Suppressor macrophage (primary cell): ENCODE measurements at places on chromosomes 4 and X.
A peak's percentile ranks its signal among the peaks of the same experiment; 100 is the strongest.

DNA sequence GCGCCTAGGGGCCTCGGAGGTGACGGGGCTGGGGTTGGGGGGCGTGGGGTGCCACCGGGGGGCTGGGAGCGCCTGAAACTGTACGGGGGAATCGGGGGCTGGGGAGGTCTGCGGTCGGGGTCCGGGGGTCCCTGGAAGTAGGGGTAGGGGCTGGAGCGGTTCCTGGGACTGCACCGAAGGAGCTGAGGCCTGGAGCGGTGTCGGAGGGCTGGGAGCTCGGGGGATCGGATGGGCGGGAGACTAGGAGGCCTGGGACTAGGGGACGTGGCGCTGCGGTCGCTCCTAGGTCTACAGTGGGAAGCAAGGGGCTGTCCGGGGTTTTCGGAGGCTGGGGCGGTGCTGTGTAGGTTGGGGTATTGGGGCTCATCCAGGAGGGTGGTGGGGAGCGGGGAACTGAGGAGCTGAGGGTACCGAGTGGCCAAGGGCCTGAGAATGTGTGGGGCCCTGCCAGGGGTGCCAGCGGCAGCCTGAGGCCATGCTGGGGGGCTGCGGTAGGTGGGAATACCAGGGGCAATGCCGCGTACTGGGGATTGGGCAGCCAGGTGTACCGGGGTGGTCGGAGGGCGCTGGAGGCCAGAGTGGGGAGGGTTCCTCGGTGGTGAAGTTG, 562 bp downstream of the AKAP17A start:
- DNase-seq: peak; percentile 20

GRCh38 chr4:186927624-186928023, 204.0 kb upstream of the FAT1 start:
- DNase-seq: no peak

GRCh38 chr4:8383451-8384160, 56.9 kb downstream of the ACOX3 start:
- DNase-seq: no peak

- DNase-seq: no peak
Measured at GRCh38 chr4:13470379-13470778, 13.8 kb downstream of the RAB28 start.

DNA sequence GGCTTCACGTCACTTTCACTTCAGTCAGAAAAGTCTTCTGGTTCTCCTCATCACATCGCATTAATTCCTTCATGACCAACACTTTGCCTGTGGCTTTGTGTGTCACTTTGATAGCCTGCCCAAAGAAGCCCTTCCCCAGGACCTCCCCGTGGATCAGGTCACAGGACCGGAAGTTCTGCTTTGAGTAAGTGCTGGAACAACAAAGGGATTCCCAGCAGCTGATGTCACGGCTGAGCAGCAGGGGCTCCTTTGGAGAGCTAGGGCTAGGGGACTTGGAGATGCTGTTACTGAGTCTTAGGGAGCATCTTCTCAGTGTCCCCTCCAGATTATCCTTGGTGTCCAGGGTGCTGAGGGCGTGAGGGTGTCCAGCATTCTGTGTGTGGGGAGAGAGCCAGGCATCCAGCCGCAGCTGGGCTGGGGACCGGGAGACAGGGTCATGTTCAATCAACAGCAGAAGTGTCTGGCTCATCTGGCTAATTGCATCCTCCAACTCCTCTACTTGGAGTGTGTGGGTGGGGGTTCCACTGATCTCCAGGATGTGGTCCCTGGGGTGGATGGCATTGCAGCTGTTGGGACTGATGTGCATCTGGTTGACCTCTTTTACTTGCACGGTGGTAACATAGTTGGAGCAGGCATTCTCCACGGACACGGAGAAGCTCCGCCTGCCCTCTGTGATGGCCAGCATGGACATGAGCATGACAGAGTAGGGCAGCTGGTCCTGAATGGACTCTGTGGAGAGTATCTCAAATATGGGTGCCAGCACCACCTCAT, 39.2 kb upstream of the ARHGAP6 start:
- no peak for DNase-seq

- no peak for DNase-seq
Measured at GRCh38 chr4:34043131-34043530, 2201.2 kb downstream of the ARAP2 start.

GRCh38 chrX:19334945-19335626, 8.6 kb upstream of the PDHA1 start:
- DNase-seq: peak; percentile 72
